ENCODE measurements at places on chromosomes 5 and 9. TPM values are rescaled to one million over a fixed set of nuclear protein-coding genes. Genes with fewer than 3 reads are reported as not detected.

DNA sequence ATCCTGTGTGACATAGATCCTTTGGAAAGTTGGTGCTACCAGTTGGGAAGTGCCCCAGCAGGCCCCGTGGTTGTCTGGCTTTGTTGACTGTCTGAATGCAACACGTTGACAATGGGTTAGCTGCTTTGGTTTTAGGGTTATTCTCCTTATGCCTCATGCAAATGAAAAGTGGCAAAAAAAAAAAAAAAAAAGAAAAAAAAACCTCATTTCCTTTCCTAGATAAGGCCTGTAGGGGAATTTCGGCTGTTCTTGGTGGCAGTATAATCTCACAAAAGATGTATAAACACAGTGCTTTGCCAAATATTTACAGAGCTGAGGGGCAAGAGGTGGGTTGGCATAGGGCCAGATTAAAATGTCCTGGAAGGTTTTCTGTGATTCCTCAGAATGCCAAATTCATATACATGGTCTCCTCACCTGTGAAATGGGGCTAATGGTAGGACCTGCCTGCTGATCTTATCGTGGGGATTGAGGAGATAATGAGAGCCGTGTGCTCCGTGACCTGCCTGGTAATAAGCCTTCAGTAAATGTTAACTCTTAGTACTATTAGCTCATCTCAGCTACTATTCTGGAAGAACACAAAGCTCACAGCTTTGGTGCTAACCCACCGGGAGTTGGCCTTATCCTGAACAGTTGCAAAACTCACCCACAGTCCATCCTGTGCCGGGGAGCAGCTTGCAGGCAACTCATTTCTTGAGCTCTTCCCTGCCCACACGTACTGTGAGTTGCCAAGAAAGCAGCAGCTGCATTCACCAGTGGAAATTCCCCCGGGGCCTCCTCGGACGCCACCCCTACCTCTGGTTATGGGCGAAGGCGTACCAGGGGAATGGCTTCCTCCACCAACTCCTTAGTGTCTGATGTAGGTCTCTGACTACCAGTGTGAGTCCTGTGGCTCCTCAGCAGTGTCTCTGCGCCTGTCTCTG is 220.3 kb downstream of the NR3C1 start:
- peak; percentile 19 for DNase-seq
- peaks cover 36% of the 10 kb centered on the region for H3K4me1 ChIP-seq
- H3K27ac ChIP-seq: peak overlapping the region; percentile 58
- peaks cover 6% of the 10 kb centered on the region for H3K36me3 ChIP-seq

DNA sequence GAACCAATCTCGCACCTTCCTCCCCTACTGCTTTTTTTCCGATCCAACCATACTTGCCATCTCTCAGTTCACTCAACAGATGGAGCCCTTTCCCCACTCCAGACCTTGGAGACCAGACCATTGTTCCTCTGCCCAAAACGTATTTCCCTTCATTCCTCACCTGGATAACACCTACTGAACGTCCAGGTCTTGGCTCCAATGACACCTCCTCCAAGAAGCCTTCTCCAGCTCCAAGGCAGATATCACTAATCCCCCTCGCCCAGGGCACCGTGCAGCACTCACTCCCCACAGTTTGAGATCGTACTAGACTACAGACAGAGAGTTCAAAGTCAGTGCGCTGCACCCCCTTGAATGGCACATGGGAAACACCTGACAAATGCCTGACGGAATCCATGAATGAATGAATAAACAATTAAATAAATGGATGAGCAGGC is 47.1 kb upstream of the AKNA start:
- H3K4me3 ChIP-seq: no peak overlapping the region
- H3K27ac ChIP-seq: no peak overlapping the region
- H3K36me3 ChIP-seq: no peaks in the 10 kb centered on the region
- DNase-seq: no peak
- peaks cover 7% of the 10 kb centered on the region for H3K4me1 ChIP-seq

DNA sequence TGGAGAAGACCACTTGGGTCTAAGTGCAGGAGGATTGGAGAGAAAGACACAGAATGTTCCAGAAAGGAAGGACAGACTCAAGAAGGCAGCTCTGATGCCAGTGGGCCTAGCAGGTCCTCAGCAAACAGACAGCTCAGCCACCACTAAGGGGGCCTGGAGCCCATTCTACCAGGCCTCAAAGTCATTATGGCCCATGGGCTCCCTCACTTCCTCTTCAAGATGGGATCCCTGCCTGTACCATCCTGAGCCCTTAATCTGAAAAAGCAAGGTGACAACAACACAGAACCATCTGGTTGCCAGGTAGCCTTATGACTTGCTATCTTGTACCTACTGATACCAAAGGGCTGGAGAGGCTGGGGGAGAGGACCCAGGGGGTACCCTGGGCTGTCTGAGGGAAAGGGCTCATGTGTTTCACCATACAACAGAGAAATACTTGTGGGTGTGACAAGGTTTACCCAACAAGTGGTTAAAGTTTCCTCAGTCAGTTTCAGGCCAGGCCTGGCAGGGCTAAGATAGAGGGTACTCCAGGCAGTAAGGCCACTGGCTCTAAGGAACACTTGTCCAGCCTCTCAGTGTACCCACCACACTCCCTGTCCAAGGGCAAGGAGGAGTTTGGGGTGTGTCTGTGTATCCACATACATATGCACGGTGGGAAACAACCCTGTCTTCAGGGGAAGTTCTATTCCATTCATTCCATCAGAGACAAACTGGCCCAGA is 30.7 kb downstream of the TCF7 start:
- H3K4me3 ChIP-seq: no peak overlapping the region
- H3K27ac ChIP-seq: peak overlapping the region; percentile 11
- no peak for DNase-seq
- no peaks in the 10 kb centered on the region for H3K27me3 ChIP-seq
- peaks cover 53% of the 10 kb centered on the region for H3K4me1 ChIP-seq
- peaks cover 78% of the 10 kb centered on the region for H3K36me3 ChIP-seq

The LHX3 gene
- not detected for total RNA-seq

DNA sequence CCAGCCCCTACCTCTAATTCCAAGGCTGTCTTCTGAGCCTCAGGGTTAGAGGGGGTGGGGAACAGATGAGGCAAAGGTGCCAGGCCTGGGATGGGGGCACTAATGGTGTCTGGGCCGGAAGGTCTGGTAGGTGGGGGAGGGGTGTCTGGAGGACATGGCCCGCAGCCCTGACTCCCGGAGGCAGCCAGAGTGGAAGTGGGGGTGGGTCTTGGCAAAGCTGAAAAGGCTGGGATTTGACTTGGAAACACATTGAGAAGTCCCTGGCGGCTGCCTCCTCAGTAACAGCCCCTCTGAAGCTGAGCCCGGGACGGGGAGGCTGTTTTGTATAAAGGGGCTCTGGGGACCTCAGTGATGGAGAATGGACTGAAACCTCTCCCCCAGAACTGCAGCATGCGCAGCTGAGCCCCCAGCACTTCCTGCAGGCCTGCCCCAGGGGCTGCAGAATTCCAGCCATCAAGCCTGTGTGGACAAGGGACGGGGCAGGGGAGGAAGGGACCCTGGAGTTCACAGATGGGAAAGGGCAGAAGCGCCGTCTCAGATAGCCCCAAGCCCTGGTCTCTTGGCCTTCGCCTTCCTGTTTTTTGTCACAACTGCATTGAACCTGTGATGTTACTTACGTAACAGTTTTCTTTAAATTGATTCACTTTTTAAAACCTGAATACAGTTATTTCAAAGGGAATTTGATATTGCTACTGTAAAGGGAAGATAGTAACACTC is 49.3 kb upstream of the SYNPO start:
- no peak overlapping the region for H3K4me3 ChIP-seq
- no peak for DNase-seq
- no peak overlapping the region for H3K27ac ChIP-seq
- no peaks in the 10 kb centered on the region for H3K27me3 ChIP-seq
- H3K4me1 ChIP-seq: no peaks in the 10 kb centered on the region

DNA sequence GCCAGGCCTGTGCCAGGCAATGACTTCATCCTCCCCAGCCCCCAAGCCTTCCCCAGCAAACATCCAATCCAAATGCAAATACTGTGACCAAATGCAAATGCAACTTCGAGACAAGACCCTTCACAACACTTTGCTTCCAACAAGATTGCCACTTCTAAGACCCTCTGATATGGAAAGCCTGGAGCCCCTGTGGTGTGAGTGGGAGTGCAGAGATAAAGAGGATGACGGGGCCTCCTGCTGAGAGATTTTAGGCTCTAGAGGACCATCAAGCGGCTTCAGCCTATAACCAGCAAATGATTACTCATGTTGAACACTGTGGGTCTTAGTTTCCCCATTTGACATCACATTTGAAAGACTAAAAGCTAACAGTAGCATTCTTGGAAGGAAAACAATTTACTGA is 46.6 kb upstream of the GABRP start:
- DNase-seq: no peak
- no peaks in the 10 kb centered on the region for H3K4me1 ChIP-seq
- H3K27me3 ChIP-seq: peaks cover 11% of the 10 kb centered on the region
- no peak overlapping the region for H3K27ac ChIP-seq
- H3K36me3 ChIP-seq: no peaks in the 10 kb centered on the region
- H3K4me3 ChIP-seq: no peak overlapping the region

DNA sequence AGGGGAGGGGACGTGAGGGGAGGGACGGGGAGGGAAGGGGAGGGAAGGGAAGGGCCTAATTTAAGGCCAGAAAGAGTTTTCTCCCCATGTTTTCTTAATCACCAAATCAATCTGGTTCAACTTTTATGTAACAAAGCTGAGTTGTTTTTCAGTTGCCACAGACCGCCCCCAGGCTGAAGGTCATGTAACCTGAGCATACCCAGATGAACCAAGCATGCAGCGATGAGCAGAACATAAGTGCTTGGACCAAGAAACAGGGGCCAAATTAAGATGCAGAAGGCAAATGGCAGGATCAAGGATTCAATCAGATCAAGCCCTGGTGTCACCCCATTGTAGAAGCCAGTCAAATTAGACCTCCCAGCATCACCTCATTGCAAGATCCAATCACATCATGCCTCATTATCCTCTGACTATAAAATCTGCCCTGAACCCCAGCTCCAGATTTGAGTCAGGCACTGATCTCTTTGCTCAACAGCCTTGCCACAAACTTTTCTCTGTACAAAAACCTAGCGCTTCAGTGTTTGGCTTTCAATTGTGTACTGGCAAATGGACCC is 113.5 kb upstream of the TNPO1 start:
- H3K36me3 ChIP-seq: no peaks in the 10 kb centered on the region
- no peak overlapping the region for H3K4me3 ChIP-seq
- DNase-seq: no peak
- H3K27me3 ChIP-seq: peaks cover 11% of the 10 kb centered on the region
- H3K4me1 ChIP-seq: no peaks in the 10 kb centered on the region

- H3K4me1 ChIP-seq: peaks cover 54% of the 10 kb centered on the region
- H3K27ac ChIP-seq: peak overlapping the region; percentile 93
- H3K4me3 ChIP-seq: peak overlapping the region; percentile 5
- peaks cover 83% of the 10 kb centered on the region for H3K36me3 ChIP-seq
Observed at GRCh38 chr5:80152778-80153177, 103.1 kb downstream of the SERINC5 start.

All from activated CD4-positive, alpha-beta T cell treated with anti-CD3 and anti-CD28 coated beads, Interleukin-2, amount 10 ng/mL, durations not matched to agents 7 days and 5 days (primary cell).